ENCODE measurements at places on chromosomes 3 and 15.

DNA sequence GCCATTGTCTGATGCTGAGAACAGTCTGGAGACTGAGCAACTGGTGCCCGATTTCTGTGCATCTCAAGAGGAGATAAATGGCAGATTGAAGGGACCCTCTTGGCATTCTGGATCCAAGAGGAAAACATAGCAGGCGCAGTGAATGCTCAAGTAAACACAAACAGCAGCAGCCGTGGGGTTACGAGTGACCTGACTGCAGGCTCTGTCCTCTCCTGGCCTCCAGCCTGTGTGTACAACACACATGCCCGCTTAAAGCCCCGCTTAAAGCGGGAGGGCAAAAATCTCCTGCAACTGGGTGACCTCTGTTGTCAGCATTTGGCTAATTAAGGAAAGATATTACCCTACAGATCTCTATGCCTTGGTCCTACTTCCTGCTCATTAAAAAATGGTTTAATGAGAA, 120.5 kb downstream of the GREM1 start:
- no peak for DNase-seq

GRCh38 chr3:72453706-72454105, 394.5 kb downstream of the SHQ1 start:
- no peak for DNase-seq

DNA sequence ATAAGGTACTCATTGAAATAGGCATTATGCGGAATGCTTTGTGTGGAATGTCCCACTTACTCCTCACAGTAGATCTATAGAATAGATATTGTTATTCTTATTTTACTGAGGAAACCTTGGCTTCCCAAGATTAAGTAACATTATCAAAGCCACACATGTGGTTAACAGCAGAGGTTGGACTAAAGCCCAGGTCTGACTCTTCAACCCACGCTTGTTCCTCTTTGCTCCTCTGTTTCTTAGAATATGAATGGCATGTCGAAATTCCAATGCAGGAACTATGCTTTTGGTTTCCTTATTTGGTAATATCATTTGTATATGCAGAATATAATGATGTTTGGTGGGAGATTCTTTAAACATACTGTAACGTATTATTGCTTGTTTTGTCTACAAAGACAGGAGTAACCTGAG, 818.8 kb upstream of the LMCD1 start:
- no peak for DNase-seq

- no peak for DNase-seq
Observed at GRCh38 chr3:174547801-174548435, 311.2 kb upstream of the NAALADL2 start.

GRCh38 chr15:22895465-22896190, 57.2 kb downstream of the NIPA2 start:
- DNase-seq = no peak

Data from germinal center (tissue), 1 donor.